ENCODE measurements at places on chromosomes 6 and 20.

DNA sequence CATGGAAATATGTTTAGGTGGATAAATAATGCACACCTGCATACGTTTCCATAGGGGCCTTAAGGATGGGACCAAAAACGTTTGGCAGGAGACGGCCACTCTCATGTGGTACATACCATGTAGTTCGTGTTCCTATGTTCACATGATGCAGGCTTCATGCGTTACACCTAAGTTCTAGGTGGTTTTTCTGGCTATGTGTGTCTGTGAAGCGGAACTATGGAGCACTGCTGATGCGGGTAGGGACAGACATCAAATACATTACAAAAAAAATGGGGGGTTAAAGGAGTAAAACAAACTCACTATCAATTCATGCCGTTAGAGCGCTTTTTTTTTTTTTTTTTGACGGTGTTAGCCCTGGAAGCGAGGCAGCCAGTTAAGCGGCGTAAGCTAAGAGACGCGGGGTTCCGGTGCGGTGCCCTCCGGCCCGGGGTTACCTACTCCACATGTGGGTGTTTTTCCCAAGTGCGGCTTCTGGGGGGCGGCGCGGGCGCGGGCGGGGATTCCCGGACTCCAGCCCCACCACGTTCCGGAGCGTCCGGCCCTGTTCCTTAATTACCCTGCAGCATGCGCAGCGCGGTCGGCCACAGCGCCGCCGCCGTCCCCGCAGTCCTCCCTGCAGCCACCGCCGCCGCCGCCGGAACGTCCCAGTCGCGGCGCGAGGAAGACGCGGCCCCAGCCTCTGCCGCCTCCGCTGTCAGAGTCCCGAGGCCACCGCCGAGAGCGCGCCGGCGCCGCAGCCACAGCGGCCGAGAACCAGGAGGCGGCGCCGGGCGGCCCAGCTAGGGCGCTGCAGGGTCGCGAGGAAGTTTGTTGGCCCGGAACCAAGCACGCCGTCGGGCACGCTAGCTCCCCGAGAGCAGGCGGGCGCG, 648 bp downstream of the COL19A1 start:
- no peak for DNase-seq

- no peak for DNase-seq
These were observed 44.1 kb upstream of the SMIM29 start for GRCh38 chr6:34292954-34293353.

GRCh38 chr20:21767739-21768223, 62.3 kb downstream of the PAX1 start:
- DNase-seq: no peak

GRCh38 chr6:102525336-102525735, 1131.8 kb downstream of the GRIK2 start:
- DNase-seq: no peak

DNA sequence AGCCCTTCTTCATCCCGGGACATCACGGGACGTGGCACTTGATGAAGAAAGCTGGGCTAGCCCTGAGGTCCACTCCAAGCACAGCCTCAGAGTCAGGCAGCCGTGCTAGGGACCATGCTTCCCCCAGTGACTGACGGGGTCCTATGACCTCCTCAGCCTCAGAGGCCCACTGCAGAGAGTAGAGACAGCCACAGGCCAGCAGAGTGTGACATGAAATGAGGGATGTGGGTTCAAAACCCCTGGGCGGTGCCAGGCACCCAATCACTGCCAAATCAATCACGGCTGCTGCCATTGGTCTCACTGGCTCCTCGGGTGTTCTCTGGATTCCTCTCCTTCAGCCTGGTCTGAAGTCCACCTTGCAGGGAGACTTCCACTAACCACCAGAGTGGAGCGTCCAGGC, 197.7 kb upstream of the CDH4 start:
- DNase-seq: no peak

- DNase-seq: no peak
These were observed 33.6 kb downstream of the HM13 start for GRCh38 chr20:31547720-31548298.

- no peak for DNase-seq
These were observed 13.7 kb downstream of the PIGT start for GRCh38 chr20:45429618-45430017.

- DNase-seq: no peak
These were observed 57.0 kb upstream of the CD93 start for GRCh38 chr20:23143098-23143497.

- no peak for DNase-seq
These were observed 168.4 kb downstream of the JARID2 start for GRCh38 chr6:15414235-15414612.

DNA sequence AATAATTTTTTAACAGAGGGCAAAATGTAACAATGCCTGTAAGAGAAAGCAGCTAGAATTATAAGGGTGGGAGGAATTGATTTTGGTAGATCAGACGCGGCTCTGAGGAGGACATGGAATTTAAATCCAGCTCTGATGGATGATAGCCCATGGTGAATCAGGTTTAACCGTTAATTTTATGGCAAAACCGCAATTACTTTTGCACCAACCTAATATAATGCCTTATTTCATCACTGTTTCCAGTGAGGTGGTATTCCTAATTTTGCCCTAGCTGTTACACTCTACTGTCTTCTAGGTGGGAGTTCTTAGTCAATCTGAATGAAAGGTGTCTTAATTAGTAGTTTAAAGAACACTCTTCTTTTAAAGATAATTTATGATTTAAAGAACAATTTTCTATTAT, 198.3 kb upstream of the SMLR1 start:
- no peak for DNase-seq

GRCh38 chr20:5967469-5967868, 17.0 kb downstream of the MCM8 start:
- no peak for DNase-seq

- DNase-seq: no peak
These were observed 133.7 kb downstream of the STXBP5 start for GRCh38 chr6:147337921-147338320.

GRCh38 chr6:42451333-42452170, at the start of gene TRERF1:
TRERF1 (minus strand) TSS chr6:42451926; CDS start chr6:42269590, 182,336 bp downstream.
- DNase-seq: no peak

GRCh38 chr6:45665859-45666258, 288.1 kb upstream of the SUPT3H start:
- no peak for DNase-seq

DNA sequence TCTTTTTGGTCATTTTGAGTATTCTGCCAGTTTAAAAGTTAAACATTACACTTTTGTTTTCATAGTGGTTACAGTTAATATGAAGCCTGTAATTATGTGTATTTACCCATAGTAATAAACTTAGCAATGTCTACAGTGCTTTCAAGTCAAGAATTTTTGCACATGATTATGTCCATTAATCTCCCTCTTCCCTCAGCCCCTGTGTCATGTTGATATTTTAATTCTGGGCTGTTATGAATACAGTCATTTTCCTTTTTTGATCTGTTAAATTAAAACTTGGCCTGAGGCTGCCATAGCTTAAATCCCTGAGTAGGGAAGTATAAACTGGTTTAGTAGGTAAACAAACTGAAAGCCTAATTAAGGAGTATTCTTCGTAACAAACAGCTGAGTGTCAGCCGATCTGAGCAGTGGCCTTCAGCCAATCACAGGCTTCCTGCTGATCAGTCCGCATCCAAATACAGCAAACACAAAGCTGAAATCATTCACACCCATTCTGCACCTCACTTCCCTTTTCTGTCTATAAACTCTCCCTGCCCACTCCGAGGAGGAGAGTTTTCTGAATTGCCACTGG, 9.5 kb upstream of the SFT2D1 start:
- DNase-seq: no peak

DNA sequence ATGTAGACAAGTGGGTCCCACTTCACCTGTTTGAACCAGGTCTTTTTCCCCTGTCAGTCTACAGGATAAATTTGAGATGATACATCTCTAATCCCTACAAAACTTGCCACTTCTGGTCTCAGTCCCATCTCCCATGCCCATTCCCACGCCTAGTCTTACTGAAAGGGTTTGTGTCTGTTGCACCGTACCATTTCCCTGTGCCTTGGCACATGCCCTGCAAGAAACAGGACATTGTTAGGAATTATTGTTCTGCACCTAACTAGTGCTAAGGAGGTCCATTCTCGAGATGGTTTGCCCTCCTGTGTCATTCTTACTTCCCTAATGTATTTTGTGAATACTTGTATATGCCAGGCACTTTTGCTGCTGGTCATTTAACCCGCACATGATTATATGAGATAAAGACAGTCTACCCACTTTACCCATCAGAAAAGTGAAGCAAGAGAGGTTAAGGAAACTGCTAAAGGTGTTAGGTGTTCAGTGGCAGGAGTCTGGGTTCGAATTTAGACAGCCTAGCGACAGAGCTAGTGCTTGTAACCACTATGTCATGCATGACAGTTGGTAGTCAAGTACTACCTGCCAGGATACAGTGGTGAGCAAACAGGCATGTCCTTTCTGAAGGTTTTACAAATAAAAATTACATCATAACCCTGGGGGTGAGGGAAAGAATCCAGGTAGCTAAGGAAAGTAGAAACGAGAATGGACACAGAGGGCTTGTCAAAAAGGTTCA, 12.7 kb downstream of the FAM217A start:
- DNase-seq: no peak

- no peak for DNase-seq
These were observed 34.1 kb upstream of the ESR1 start for GRCh38 chr6:151773382-151773781.

DNA sequence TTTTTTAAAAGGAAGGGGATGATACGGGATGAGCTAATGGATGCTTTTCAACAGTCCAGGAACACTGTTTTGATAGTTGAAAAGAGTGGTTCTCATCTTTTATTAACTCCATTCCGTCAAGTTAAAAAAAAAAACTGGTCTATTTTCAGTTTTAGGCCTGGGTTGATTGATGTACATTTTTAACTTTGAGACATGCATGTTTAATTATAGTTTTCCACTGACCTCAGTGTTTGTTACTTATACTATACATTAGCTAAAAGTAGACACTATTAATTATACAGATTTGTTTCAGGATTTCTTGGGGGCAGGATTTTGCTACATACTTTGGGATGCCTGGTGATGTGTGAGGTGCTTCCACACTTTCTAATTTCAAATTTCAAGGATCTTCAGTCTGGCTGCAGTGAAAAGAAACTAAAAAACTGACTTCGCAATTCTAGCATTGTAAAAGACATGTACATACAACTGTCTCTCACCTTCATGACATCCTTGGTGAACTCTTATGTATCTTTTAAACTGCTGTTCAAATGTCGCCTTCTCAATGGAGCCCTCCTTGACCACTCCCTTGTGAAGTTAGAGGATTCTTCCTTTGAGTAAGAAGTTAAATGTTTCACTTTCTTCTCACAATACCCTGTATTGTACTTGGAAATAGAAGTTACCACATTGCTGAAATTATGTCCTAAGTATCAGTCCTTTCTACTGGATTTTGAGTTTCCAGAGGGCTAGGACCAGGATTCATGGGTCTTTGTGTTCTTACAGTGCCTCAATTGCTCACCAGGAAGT, 101.7 kb downstream of the TSHZ2 start:
- no peak for DNase-seq

DNA sequence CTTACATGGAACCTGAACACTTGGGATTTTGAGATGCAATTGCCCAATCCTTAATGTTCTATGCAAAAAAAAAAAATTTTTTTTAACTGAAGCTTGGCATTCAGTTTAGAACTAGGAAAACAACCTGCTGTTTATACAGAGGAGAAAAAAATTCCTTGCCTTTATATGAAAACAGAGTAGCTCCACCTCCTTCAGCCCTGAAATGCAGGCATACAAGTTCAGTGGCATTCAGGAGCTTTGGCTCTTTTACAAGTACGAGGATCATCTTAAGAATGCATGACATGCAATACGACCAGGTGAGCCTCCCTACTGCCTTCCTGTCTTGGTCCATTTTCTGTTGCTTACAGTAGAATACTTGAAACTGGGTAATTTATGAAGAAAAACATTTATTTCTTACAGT, 20.4 kb downstream of the PAX1 start:
- no peak for DNase-seq

GRCh38 chr6:30744054-30744805, at the start of gene IER3:
IER3 (minus strand) TSS chr6:30744547; CDS start chr6:30744518, 29 bp downstream.
- DNase-seq: no peak

DNA sequence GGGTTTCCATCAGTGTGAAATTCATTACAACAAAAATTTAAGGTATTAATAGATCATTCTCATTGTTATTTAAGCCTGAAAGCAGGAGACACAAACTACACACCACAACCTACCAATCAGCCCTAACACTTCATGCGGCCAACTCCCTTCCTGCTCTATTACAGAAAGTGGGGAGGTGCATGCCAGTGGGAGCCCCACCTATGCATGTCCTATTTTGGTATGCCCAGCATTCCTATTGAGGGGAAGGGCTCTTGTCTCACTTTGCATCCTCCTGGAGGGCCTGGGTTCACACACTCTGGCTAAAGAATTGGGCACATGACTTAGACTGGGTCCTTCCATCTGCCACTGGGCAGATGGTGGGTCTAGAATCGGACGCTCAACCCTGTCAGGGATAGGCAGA, 450.0 kb downstream of the PTPRT start:
- DNase-seq: no peak

GRCh38 chr6:144559865-144560593, 274.9 kb downstream of the UTRN start:
- no peak for DNase-seq

DNA sequence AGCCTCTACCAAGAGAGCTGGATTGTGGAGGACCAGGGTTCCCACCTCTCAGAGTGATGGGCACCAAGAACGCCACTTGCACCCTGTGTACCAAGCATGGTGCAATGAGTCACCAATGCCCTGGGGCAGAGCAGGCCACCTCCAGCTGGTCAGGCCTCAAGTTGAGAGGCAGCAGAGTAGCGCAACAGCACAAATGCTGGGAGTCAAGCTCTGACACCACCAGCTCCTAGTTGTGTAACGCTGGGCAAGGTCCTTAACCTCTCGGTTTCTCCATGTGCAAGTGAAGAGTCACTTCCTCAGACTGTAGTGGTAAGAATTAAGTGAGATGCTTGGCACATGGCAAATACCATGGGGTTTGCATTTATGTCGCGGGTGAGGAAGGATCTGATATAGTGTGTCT, 25.6 kb downstream of the GFOD1 start:
- no peak for DNase-seq

- DNase-seq: no peak
These were observed 31.8 kb upstream of the DSE start for GRCh38 chr6:116338943-116339342.

DNA sequence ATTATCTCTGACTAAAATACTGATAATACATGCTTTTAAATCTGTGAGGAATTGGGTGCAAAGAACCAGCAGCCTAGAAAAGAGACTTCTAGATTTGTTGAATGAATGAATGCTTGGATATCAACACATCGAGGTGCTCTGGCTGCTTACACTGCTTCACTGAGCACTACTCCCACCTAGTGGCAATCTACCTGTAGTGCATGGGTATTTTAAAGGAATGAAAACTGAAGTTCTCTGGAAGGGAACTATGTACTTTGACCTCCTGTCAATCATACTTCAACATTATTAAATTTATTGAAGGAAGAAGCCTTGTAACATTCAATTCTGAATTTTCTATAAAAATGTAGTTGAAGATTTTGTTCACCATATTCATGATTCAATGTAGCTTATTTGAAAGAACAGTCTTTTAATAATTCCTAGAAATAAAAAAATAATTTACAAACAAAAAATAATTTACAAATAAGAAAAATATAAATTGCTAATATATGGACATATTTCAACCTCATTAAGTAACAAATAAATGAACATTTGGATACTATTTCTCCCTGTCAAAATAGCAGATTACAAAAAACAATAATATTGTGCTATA, 111.2 kb upstream of the MMS22L start:
- no peak for DNase-seq
